ENCODE measurements at places on chromosomes 16 and 17.
A peak's percentile ranks its signal among the peaks of the same experiment; 100 is the strongest.

DNA sequence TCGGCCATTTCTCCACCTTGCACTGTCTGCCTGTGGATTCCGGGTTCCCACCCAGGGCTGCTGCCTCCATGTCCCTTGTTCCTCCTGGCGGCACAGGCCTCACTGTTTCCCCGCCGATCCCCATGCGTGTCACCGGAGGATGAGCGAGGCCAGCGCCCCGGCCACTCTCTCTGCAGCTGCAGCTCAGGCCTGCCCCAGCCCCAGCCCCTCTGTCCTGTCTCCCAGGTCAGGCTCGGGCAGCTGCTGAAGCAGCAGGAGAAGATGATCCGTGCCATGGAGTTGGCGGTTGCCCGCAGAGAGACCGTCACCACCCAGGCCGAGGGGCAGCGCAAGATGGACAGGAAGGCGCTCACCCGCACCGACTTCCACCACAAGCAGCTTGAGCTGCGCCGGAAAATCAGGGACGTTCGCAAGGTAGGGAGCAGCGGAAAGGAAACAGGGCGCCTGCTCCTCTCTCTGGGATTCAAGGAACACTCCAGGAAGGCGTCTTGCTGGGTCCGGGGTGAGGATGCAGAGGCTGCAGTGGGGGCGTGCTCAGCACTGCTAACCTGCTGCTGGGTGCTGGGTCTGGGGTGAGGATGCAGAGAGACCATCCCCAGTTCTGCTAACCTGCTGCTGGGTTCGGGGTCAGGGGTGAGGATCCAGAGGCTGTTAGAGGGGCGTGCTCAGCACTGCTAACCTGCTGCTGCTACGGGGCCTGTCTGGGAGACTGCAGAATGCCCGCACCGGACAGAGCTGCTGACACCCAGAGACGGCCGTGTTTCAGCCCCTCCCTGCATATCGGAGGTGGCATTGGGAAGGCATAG is 6.1 kb upstream of the GAA start:
- no peak for DNase-seq

DNA sequence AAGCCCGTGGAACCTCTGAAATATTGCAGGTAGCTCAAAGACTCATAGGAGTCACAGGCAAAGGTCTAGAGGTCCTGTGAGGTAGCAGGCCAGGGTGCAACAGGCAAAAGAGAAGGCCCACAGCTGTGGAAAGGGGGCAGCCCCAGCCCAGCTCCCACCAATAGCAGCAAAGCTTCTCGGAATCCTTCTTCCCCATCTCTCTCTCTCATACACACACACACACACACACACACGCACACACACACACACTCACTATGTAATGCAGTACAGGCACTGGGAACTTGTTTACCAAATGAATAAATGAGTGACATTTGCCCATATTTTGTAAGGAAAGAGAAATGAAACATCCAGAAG is 16.8 kb upstream of the SUPT4H1 start:
- no peak for DNase-seq

GRCh38 chr17:75340631-75341030 is 51.4 kb upstream of the SLC25A19 start:
- no peak for DNase-seq

GRCh38 chr17:27499451-27500265 is 43.4 kb downstream of the KSR1 start:
- DNase-seq = no peak

- DNase-seq = no peak
These were observed 32.3 kb downstream of the CPPED1 start for GRCh38 chr16:12771341-12771798.

GRCh38 chr16:82852388-82853008 is 225.7 kb downstream of the CDH13 start:
- DNase-seq = peak; percentile 73

GRCh38 chr16:46765050-46765449 is 16.9 kb upstream of the MYLK3 start:
- DNase-seq = no peak

GRCh38 chr16:80028581-80029380 is 428.2 kb upstream of the MAF start:
- no peak for DNase-seq

DNA sequence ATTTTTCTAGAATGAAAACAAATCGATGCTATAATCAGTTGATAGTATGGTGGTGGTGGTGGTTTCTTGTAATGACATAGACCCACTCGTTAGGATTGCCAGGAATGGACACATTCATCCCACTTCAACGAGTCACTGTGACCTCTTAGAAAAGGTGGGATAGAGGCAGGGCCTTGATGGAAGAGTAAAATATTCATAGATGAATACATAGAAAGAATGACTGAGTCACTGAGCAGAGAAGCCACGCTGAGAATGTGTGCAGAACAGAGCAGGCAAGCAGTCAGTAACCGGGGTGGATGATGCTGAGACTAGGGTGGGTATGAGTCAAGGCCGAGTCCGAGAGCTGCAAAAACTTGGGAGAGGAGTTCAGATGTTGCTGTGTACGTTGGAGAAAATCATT is 129.9 kb downstream of the PITPNC1 start:
- DNase-seq = no peak

DNA sequence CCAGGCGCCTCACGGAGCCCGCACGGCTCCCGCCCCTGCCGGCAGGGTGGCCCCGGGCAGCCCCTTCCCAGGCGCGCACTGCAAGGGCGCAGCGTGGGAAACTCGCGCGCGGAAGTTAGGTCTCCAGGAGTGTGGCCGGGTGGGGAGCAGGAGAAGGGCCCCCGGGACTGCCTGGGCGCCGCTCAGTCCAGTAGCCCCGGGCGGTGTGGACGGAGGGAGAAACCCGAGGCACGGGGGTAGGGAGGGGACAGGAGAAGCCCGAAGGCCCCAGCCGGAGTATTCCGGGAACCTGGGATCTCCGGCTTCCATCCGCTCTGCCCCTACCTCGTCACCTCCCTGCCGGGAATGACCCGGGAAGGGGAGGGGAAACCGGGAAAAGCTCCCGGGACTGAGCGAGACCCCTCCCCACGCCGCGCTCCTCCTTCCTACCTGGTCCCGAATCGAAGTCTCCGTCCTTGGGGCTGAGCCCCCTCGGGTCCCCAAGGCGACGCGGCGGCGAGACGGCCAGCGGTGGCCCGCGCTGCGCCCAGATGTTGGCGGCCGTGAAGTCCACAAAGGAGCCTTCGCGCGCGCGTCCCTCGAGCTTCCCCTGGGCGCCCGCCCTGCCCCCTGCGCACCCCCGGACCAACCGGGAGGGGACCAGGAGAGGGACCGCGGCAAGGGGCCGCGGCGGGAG is 418 bp downstream of the SOCS3 start:
- DNase-seq = no peak

DNA sequence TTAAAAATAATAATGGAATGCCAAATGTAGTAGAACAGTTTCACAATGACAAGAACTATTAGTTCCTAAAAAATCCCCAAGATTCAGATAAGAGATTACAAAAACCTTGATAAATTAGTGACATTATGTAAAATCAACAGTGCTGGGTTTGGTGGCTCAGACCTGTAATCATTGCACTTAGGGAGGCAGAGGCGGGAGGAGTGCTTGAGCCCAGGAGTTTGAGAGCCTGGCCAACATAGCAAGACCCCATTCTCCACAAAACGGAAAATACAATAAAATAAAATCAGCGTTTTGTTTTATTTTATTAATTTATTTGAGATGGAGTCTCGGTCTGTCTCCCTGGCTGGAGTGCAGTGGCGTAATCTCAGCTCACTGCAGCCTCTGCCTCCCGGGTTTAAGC is 4.1 kb downstream of the CARD14 start:
- no peak for DNase-seq

GRCh38 chr16:15031586-15031985 is 24.3 kb downstream of the NTAN1 start:
- no peak for DNase-seq

- peak; percentile 64 for DNase-seq
These were observed 111.4 kb downstream of the UTP18 start for GRCh38 chr17:51371732-51372151.

- DNase-seq = no peak
These were observed 409.6 kb downstream of the NPIPA8 start for GRCh38 chr16:17926866-17927399.

DNA sequence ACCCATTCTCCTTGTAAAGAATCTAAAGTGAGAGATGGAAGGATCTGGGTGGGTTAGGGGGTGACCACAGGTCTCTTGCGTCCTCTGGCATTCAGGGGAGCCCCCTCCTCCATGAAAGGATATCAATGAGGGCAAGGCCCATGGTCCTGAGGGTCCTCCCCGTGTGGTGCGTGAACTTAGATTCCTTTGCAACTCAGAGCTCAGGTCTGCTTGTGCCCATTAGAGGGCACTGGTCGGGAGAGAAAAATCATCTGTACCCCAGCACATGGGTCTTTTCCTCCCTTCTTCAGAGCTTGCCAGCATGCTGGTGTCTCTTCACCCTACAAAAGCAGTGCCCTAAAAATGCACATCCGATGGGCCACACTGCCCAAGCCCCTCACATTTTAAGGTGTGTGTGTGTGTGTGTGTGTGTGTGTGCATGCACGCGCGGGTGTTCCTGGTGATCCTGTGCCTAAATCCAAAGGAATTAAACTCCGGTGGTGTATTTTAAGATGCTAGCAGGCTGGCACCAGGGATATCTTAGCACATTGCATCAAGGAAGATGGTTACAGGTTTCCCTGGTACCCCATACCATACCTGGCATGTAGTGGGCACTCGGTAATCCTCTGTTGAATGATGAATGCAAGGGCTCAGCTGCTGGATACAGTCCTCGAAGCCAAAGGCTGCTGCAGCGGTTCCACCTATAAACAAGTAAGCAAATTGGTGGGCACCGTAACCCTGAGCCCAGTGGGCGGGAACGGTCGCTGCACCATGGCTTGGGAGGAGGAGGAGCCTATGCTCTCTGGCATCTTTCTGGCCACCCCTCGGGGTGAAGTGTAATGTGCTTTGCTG is 4.7 kb downstream of the C1QTNF1 start:
- no peak for DNase-seq

DNA sequence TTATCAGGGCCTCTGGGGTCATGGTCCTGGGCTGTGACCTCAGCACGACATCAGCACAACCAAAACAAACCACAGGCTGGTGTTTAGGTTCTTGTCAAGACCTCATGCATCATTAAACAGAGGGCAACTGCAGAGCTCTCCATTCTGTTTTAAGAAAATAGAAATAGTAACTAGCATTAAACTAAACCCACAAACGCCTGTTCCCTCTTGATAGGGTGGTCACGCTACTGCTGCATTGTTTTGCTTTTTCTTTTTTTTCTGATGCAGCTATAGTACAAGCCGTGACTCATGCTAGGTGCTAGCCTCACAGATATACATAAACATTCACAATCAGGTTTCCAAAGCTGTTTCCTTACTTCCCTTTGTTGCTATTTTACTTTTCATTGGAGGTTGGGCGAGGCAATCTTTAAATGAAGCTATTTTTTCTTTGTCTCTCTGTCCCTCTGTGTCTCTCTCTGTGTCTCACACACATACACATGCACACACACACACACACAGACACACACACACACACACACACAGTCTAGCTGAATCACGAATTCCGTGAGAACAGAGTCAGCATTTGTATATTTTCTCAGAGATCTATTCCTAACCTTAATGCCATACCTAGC is 310.3 kb downstream of the CDH13 start:
- no peak for DNase-seq

DNA sequence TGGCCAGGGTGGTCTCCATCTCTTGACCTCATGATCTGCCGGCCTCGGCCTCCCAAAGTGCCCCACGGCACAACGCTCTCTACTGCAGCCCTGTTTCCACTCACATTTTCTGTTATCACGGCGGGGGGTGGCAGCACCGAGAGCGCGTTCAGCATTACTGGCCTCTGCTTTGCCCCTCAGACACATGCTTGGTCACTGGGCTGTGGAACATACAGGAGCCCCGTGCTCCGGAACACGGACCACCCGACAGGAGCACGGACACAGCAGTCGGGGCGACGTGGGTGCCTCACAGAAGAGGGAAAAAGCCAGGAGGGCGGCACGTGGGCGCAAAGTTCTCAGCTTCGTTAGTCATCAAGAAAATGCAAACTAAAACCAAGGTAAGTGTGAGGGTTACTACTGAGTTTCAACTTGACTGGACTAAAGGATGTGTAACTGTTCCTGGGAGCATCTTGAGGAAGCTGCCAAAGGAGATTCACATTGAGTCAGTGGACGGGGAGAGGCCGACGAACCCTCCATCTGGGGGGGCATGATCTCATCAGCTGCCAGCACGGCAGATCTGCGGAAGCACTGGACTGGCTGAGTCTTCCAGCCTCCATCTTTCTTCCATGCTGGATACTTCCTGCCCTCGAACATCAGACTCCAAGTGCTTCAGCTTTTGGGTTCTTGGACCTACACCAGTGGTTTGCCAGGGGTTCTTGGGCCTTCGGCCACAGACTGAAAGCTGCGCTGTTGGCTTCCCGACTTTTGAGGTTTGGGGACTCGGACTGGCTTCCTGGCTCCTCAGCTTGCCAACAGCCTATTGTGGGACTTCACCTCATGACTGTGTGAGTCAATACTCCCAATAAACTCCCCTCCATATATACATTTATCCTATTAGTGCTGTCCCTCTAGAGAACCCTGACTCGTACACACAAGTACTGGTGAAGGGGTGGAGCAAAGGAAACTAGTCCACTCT is 106.8 kb downstream of the ZNF778 start:
- no peak for DNase-seq

All from left hindlimb (tissue), 1 donor.